NT2/D1 (cell line): ENCODE measurements at places on chromosomes 4 and X.

GRCh38 chr4:45438047-45438446 is 685.8 kb downstream of the GABRG1 start:
- no peak for DNase-seq

- DNase-seq: no peak
These were observed 28.5 kb upstream of the RTL3 start for GRCh38 chrX:78687586-78687985.

DNA sequence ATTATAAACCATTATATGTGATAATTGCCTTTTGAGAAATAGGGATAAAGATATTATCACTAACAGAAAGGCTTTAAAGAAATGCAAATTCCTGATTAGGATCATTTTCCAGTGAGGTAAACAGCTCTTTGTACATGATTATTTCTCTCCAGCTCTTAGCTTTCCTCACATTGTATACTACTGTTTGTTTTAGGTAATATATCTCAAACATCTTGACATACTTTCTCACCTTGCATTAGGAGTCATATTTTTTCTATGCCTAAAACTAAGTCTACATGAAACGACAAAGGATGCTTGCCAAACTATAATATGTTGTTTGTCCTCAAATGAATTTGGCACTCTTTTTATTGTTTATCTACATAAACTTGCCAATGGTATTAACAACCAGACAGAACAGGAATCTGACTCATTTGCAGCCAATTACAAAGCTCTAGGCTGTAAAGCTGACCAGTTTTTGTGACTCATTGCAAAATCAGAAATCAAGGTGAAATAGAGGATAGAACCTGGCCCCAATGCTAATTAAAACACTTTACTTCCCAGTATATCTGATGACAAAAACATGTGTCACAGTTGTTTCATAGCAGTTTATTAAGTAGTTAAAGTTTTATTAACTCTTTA is 107.0 kb downstream of the IQCM start:
- no peak for DNase-seq

- no peak for DNase-seq
These were observed 99.0 kb downstream of the PHKA2 start for GRCh38 chrX:18884916-18885315.
